ENCODE measurements at places on chromosomes 16 and 17.
A peak's percentile ranks its signal among the peaks of the same experiment; 100 is the strongest.

DNA sequence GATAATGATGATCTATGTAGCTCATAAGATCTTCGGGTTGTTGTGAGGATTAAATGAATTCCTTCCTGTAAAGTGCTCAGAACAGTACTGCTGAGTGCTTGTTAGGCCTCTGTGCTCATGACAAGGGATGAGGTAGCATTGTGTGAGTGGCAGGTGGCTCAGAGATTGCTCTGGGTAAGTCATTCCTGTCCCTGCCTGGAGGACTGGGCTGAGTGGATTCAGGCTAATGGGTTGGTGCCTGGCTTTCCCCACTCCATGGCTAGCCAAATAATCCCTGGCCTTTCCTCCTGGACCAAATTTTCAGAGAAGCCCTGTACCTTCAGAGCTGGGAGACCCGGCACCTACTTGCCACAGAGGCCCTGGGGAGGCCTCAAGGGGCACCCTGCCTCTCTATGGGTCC lies 1.3 kb upstream of the CCDC92B start:
- DNase-seq = no peak

DNA sequence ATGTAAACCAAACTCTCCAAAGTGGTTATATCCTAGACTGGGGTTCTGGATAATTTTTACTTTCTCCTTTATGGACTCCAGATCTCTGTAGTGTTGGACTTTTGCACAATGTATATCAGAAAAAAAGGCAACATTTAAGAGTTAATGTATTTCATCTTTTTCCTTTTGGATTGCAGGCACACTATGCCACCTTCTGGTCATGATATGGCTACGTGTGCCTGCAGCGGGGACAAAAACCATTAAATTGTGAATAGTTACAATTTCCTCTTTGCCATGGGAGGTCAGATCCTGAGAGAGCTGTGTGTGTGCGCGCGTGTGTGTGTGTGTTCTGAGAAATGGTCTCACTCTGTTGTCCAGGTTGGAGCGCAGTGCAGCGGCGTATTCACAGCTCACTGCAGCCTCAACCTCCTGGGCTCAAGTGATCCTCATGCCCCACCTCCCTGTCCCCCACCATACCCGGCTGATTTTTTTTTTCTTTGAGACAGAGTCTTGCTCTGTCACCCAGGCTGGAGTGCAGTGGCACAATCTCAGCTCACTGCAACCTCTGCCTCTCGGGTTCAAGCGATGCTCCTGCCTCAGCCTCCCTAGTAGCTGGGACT lies 4.3 kb upstream of the SGF29 start:
- DNase-seq = peak; percentile 37

DNA sequence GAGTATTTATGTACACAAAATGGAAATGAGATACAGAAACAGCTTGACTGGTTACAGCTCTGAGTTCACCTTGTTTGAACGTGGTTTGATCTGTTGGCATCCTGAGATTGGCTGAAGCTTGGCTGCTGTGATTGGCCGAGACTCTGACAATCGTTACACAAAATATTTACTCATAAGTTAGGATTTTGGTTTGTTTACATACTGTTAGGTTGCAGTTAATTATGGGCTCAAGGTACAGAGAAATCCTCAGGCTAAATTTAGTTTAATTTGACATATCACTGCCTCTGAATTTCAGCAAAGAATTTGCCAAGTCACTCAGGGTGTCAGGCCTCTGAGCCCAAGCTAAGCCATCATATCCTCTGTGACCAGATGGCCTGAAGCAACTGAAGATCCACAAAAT lies 227.3 kb downstream of the COPRS start:
- no peak for DNase-seq

DNA sequence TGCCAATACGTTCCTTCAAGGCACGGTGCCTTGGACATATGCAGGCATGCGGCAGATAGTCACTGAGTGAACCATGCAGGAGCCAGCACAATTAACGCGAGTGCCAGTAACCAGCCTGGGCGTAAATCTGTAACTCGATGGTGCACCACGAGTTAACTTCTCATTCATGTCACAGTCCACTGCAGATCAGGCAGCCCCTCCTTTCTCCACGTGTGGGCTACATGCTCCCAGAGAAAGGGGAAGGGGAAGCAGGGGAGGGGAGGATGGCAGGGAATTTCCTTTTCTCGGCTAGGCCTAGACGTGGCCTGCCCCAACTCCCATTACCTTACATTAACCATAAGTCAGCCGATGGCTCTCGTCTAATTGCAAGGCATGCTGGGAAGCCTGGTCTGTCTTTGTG lies 287.9 kb downstream of the CPPED1 start:
- DNase-seq = no peak

DNA sequence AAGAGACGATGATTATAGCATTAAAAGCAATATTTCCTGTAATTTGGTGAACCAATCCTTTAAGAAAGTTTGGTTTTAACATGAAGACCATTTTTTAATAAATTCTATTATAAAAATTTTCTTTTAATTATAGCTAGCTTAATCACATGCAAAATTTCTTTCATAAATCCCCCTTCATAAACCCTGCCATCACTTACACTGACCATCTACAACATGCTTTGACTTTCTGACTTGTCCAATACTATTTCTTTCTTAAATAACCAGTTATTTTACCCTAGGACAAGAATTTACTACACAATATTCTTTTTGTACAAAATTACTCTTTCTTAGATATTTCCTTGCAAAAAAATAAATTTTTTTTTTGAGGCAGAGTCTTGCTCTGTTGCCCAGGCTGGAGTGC lies 1334.8 kb downstream of the CDH11 start:
- no peak for DNase-seq

DNA sequence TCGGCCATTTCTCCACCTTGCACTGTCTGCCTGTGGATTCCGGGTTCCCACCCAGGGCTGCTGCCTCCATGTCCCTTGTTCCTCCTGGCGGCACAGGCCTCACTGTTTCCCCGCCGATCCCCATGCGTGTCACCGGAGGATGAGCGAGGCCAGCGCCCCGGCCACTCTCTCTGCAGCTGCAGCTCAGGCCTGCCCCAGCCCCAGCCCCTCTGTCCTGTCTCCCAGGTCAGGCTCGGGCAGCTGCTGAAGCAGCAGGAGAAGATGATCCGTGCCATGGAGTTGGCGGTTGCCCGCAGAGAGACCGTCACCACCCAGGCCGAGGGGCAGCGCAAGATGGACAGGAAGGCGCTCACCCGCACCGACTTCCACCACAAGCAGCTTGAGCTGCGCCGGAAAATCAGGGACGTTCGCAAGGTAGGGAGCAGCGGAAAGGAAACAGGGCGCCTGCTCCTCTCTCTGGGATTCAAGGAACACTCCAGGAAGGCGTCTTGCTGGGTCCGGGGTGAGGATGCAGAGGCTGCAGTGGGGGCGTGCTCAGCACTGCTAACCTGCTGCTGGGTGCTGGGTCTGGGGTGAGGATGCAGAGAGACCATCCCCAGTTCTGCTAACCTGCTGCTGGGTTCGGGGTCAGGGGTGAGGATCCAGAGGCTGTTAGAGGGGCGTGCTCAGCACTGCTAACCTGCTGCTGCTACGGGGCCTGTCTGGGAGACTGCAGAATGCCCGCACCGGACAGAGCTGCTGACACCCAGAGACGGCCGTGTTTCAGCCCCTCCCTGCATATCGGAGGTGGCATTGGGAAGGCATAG lies 6.1 kb upstream of the GAA start:
- DNase-seq = no peak

DNA sequence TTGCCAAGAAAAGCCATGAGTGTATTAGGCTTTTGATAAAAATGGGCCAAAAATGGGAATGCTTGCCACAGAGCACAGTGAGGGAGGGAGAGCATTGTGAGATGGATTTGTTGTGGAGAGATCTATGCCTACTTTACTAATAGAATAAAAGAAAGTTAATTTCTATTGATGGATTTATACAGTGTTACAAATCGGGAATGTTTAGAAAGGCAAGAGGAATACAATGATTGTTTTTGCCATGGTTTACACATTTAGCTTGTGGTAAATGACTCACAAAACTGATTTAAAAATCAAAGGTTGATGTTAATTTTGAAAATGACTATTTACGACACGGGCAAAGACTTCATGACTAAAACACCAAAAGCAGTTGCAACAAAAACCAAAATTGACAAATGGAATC lies 16.6 kb downstream of the CCL4 start:
- DNase-seq = no peak

GRCh38 chr17:66526827-66527226 lies 224.4 kb downstream of the PRKCA start:
- DNase-seq = no peak

- peak; percentile 42 for DNase-seq
Measured at GRCh38 chr16:57892447-57893096, 78.4 kb downstream of the CNGB1 start.

DNA sequence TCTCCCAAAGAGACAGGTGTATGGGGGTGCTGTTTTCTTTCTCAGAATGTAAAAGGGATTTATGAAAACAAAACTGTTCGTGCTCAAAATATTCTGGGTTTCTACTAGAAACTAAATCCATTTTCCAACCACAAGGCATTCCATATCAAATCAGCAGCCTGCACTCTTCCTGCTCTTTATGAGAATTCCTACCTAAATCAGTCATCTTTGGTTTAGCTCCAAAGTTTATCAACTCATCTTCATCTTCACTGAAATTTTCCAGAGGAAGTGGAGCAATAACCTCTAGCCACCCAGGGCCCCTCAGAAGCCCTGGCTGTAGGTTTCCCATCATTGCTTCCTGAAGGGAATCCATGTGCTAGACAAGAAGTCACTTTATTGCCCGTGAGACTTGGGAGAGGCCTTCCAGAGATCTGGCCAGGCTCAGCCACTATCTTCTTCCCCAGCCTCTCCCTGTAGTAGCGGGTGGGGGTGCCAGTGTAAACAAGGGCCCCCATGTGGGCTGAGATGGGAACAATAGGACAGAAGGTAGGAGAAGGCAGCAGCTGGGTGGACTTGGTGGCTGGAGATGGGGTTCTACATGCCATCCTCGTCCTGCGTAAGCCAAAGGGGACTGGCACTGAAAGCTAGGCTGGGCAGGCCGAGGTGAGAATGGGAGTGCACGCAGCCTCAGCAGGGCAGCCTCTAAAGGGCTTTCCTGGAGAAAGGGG lies 22.0 kb upstream of the ALDH3A1 start:
- DNase-seq = no peak

DNA sequence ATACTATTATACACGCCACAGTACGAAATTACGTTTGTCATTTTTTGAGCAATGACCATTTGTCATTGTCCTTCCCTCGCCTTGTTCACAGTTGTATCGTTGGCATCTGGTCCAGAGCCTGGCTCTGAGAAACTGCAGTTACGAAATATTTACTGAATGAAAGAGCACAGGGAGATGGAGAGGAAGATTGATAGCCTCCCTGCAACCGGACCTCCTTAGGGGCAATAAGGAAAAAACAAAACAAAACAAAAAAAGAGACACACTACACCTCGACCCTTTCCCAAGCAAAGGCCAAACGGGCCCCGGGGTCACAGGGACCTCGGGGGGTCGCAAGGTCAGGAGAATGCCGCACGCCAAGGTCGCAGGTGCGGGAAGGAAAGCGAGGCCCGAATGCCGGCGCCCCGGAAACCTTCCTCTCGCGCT lies 857 bp downstream of the GOT2 start:
- peak; percentile 45 for DNase-seq

GRCh38 chr16:85185303-85186100 lies 73.2 kb upstream of the CIBAR2 start:
- DNase-seq = no peak

- no peak for DNase-seq
Measured at GRCh38 chr17:6163612-6164333, 93.6 kb downstream of the WSCD1 start.

GRCh38 chr16:81456523-81457325 lies 12.1 kb downstream of the CMIP start:
- DNase-seq = no peak

- DNase-seq = no peak
Measured at GRCh38 chr16:79287424-79287917, 313.1 kb downstream of the MAF start.

- no peak for DNase-seq
Measured at GRCh38 chr17:39143552-39144093, 7.8 kb downstream of the PLXDC1 start.

DNA sequence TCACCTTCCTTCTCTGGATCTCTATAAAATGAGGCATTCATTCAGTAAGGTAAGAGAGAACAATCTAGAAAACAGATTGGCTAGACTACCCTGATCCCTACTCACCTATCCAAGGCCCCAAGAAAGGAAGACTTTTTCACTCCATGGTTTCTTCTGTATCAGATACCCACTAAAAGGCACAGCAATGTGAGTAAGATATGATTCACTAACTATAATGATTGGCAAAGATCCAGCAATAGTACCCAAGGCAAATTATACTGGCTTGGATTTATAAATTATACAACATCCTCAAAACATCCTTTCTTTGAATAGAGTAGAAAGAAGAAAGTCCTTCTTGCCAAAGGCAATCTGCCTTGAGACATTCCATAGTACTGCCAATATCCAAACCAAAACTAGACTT lies 1432.0 kb upstream of the GOT2 start:
- no peak for DNase-seq

DNA sequence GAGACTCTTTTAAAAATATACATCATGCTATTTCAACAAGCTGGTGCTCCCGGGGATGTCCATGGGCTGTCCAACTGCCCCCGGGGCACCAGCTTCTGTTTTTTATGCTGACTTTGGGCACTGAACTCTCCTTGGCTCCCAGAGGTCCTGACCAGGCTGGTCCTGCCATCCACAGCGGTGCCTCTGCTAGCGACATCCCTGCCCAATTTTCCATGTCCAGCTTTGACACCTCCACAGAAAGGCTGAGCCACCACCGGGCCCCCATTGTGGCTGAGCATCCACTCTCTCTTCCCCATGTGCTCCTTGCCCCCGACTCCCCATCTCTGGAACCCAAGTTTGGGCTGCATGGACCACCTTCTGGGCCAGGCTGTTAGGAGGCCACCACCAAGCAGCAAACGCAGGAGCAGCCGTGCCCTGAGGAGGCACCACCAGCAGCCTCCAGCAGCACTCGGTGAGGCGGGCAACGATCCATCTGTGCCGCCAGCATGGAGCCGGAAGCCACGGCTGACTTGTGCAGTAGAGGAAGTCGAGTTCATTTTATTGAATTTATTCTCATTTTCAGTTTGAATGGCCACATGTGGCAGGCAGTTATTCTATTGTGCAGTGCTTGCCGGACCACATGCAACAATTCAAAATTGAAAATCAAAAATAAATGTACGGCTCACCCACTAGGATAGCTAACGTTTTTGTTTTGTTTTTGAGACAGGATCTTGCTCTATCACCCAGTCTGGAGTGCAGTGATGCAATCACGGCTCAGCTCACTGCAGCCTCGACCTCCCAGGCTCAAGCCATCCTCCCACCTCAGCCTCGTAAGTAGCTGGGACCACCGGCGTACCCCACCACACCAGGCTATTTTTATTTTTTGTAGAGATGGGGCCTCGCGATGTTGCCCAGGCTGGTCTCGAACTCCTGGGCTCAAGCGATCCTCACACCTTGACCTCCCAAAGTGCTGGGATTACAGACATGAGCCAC lies 2.8 kb upstream of the MEAK7 start:
- DNase-seq = no peak

- no peak for DNase-seq
Measured at GRCh38 chr16:57530104-57530521, 6.3 kb downstream of the CCDC102A start.

GRCh38 chr16:66400503-66401380 lies 26.4 kb upstream of the BEAN1 start:
- no peak for DNase-seq

DNA sequence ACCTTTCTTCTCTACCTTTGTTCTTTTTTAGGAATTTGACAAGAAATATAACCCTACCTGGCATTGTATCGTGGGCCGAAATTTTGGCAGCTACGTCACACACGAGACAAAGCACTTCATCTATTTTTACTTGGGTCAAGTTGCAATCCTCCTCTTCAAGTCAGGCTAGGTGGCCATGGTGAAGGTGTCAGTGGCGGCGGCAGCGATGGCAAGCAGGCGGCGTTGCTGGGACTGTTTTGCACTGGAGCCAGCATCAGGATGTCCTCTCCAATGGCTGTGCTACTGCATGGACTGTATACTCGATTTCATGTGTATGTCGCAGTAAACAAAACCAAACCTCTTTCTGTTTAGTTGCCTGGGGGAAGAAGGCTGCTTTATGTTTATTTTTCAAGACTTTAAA lies 5.9 kb downstream of the DYNLL2 start:
- no peak for DNase-seq

All from adrenal gland (tissue), 19 donors.